ENCODE measurements at places on chromosomes 13 and 19.

DNA sequence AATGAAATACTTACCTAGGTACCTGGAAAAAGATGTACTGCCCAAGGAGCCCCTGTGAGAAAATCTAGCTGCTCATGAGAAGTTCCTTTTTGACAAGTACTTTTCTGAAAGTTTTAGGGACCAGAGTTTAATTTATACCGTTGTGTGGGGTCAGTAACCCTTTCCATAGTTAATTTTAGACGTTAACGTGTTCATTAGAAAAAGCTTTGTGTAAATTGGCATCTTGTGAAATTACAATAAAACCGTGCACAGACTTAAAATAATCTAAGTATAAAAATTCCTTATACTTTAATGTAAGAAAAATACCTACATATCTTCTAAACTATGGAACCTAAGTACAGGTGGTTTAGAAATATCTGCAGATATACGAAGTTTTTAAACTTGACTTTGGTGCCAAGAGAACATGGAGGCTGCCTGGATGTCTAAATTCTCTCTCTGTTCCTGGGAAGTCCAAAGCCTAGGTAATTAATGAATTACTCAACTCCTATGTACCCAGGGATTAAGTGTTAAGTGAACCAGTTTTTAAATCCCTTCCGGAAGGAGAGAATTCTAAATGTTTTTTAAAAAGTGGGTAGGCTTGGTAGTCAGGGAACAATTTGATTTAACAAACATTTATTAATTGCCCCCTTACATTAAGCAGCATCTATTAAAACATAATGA lies 50.2 kb upstream of the PDX1 start:
- DNase-seq = no peak

GRCh38 chr13:84439108-84439507 lies 556.8 kb upstream of the SLITRK1 start:
- no peak for DNase-seq

GRCh38 chr13:27188239-27188638 lies 16.6 kb upstream of the USP12 start:
- DNase-seq = no peak

DNA sequence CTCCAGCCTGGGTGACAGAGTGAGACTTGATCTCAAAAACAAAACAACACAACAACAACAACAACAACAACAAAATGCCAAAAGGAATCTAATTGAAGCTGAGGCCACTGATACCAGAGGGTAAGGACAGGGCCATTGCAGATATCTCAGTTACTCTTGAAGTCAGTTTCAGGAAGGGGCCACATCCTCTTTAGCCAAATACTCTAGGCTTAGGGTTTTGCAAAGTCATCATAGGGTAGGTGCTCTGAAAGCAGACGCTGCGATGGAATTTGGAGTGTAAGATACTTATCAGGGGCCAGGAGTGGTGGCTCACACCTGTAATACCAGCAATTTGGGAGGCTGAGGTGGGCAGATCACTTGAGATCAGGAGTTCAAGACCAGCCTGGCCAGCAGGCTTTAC lies 46.6 kb upstream of the UBAC2 start:
- DNase-seq = no peak

GRCh38 chr19:56597696-56598095 lies 2.6 kb downstream of the ZNF71 start:
- no peak for DNase-seq

DNA sequence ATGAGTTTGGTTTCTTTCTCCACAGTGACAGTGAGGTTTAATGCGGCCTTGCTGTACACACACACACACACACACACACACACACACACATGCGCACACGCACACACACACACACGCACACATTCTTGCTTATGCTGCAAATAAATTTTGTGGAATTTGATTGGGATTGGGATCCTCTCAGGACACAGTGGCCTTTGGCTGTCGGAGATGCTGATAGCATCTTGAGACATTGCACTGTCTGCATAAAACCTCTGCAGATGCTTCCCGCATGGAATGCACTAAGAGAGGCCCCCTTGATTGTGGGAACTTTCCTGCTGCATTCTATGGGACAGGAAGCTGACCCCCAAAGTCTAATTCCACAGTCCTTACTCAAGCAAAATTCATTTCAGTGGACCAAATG lies 145.6 kb downstream of the FLT1 start:
- no peak for DNase-seq

GRCh38 chr13:28741084-28741491 lies 22.3 kb upstream of the SLC46A3 start:
- DNase-seq = no peak

- no peak for DNase-seq
Measured at GRCh38 chr13:99829161-99829560, 142.4 kb downstream of the ZIC5 start.

DNA sequence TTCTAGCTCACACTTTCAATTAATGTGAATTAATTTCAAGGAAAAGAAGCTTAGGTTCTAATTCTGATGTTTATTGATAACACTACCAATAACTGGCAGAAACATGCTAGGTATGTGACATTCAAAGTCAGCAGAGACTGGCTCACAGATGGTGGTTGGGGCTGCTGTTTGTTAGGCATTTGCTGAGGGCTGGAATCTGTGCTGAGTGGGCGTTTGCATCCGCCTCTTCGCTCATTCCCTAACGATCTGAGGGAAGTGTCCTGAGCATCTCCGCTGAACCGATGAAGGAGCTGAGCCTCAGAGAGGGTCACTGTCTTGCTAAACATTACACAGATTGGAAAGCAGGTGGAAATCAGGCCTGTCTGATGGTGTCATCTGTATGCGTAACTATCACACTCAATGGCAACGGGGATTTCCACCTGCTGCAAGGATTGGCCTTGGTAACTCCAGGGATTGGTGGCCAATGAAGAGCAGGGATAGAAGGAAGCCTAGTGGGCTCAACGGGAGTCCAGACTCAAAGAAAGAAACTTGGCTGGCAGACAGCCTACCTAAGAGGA lies 338.9 kb downstream of the TEX29 start:
- DNase-seq = no peak
